ENCODE measurements at places on chromosomes 4 and X. TPM values are rescaled to one million over a fixed set of nuclear protein-coding genes. Genes with fewer than 3 reads are reported as not detected.

DNA sequence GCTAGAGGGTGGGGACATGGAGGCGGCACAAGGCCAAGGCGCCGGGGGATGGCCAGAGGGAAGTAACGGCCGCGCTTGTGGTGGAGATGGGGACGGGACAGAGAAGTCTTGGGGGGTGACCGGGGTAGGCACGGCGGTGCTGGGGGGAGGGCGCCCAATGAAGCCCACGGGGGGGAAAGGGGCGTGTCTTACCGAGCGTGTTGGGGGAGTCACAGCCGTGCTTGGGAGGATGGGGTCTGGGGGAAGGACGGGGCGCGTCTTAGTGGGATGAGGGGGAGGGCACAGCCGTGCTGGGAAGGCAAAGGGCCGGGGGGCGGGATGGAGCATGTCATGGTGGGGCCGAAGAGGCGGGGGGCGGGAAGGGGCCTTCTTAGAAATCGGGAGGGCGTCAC, 952 bp downstream of the ARSD start:
- DNase-seq: peak; percentile 14

GRCh38 chr4:115453416-115453815, 340.0 kb upstream of the NDST4 start:
- DNase-seq: no peak

- DNase-seq: no peak
Observed at GRCh38 chrX:40145923-40146261, 48.1 kb upstream of the BCOR start.

- DNase-seq: no peak
Observed at GRCh38 chrX:14712096-14712495, 160.8 kb downstream of the FANCB start.

GRCh38 chr4:109826719-109827118, 1.1 kb upstream of the RRH start:
- no peak for DNase-seq

GRCh38 chr4:161285461-161285860, 878.3 kb downstream of the FSTL5 start:
- no peak for DNase-seq

DNA sequence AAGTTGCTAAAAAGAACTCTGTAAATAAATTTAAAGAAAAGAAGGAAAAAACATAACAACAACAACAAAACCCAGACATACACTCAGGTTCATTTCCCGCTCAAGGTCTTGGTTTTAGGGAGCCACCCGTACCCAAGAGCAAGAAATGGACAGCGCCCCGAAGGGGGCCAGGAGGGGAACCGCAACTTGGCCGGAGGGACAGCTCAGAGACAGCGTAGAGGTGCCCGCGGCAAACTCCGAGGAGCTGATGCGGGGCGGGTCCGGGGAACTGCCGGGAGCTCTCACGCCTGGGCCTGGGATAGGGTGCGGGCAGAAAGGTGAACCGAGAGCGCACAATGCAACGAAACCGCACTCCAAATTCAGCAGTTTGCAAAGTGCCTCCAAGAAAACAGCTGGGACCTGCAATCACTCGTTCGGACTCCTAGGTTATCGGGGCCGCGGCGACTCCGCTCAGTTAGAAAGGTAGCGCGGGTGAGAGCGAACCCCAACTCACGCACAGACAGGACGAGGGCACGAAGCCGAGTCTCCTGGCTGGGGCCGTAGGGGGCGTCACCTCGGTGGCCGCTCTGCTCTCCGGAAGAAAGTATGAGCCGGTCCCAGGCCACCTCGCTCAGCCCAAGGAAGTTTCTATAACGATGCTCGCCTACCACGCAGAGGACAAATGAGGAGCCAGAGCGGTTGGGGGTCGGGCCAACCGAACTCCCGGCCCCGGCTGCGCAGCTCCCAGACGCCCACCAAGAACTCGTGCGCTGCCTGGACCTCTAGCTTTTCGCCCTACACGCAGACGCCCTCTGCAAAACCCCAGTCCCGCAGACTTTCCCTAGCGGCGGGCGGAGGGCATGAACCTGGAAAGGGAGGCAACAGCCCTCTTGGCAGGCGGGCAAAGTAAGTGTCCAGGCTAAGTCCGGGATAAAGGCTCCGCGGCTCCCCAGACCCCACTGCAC, 1.4 kb downstream of the NDNF start:
- DNase-seq: peak; percentile 51

DNA sequence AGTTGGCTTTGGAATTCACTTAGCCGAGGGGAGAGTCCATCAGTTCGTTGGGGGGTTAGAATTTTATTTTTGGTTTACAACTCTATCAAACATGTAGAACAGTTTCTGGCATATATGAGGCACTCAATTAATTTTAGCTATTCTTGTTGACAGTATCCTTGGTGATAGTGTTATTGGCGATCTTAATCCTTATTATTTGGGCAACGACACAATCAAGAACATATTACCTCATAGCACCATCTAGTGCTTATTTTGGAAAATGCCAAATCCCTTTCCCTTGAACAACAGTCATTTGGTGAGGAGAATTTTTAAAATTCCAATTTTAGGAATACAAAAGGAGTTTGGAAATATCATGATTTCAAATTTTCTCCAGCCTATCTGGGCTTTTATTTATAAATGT, 17.9 kb upstream of the PGRMC1 start:
- no peak for DNase-seq

- DNase-seq: no peak
Observed at GRCh38 chr4:117425636-117426035, 340.3 kb upstream of the TRAM1L1 start.

DNA sequence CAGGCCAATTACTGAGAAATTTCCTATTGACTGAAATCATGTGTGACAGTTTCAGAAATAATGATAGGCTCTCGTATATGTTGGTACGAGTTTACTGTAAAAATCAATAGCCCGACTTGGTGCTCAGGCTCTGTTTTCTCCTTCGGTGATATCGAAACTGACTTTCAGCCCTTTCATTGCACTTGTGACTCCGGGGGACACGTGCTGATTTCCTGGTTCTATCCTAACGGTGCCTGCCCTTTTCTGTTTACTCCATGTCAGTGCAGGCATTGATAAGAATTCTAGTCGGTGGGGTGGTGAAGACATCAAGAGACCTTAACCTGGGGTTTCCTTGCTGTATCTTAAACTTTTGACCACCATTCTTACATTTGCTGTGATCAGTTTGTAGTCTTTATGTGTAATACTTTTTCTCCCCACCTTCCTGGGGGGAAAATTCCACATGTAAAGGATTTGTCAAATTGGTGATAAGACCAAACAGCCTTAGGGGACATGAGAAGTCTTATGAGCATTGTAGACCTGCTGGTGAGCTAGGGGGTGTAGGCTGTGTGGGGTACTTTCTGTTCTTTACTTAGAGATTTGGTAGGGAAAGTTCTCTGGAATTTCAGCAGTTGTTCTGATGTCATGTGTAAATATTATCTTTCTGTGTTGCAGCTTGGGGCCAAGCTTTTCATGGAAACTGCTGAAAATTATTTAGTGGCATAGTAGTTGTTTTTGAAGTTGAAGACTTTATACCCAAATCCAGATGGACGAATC, 52.7 kb downstream of the TMEM131L start:
- DNase-seq: no peak

DNA sequence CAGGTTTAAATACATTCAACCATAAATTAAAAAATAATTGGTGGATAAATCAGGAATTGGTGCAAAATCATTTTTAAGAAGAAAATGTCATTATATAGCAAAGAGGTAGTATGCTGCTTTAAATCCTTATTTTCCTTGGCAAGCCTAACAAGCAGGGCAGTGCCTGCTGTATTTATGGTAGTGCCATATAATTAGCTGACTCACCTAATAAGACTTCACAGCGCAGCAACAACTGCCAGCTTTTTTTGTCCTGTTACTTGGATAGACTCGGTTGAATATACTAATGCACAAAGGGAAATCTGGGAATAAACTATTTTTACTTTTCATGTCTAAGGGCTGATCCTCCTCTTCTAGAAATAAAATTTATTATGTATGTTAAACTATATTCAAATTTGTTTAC, 99.1 kb downstream of the SNCA start:
- DNase-seq: no peak

- no peak for DNase-seq
Observed at GRCh38 chrX:82092307-82092706, 890.4 kb downstream of the SH3BGRL start.

- no peak for DNase-seq
Observed at GRCh38 chr4:161097821-161098220, 1066.0 kb downstream of the FSTL5 start.

- DNase-seq: no peak
Observed at GRCh38 chrX:123607270-123607669, 125.6 kb downstream of the THOC2 start.

DNA sequence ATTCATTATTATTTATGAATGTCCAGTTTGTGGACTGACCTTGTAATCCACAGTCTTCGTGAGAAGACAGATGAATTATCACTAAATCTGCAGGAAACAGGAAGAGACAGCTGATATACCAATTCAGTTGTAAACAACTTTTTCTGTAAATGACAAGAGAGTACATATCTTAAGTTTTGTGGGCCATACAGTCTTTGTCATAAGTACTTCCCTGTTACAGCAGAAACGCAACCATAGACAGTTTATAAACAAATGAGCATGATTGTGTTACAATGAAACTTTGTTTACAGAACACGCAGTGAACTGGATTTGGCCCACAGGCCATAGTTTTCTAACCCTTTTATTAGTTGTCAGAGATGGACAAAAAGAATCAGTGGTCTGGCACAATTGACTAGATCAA, 443.4 kb downstream of the PDGFC start:
- no peak for DNase-seq

GRCh38 chrX:153333821-153334653, at the start of gene ZNF275:
TSS of gene ZNF275 (plus strand) at chrX:153334153. CDS start at chrX:153336680, 2,527 bp downstream.
- peak; percentile 78 for DNase-seq

DNA sequence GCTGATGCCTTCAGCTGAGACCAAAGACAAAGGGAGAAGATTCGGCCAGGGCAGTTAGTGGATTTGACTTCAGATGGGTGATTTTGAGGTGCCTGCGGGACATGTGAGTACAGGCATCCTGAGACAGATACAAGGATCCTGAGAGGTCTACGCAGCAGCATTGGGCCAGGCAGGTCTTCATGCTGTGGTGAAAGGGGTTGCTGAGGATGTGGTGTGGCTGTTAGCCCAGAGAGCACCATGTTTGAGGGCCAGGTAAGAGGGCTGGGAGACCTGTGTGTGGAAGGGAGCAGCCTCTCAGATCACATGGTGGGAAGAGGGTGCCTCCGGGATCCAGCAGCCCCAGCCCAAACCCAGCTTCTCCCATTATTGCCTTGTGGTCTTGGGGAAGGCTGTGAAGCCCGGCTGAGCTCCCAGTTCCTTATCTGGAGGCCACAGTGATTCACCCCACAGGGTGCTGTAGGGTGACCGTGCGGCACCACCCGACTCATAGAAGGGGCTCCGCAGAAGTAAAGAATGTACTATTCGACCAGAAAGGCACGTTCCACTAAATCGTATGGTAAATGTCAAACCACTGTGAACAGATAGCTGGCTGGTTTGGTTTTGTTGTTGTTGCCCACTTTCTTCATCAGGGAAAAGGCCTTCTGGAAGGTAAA, 27.7 kb upstream of the TADA2B start:
- peak; percentile 49 for DNase-seq

GRCh38 chr4:40957281-40957680, 207.5 kb downstream of the NSUN7 start:
- no peak for DNase-seq

GRCh38 chrX:2823795-2824386, 4.8 kb upstream of the GYG2 start:
- no peak for DNase-seq

DNA sequence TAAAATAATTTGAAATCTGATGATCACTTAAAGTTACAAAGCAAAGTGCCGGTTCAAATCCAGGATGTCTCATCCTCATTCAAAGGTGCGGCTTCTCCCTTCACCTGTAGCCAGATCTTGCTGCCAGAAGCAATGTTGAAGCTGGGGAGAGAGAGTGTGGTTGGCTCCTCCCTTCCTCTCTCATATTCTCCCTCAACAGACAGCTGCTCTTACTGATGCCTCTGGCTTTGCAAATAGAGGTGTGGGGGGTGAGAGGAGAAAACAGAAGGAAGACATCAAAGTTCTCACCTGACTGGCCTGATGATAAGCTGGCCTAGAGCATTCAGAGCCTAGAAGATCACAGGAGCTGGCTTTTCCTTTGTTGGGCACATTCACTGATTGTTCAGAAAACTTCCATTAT, 28.3 kb upstream of the BTC start:
- no peak for DNase-seq

DNA sequence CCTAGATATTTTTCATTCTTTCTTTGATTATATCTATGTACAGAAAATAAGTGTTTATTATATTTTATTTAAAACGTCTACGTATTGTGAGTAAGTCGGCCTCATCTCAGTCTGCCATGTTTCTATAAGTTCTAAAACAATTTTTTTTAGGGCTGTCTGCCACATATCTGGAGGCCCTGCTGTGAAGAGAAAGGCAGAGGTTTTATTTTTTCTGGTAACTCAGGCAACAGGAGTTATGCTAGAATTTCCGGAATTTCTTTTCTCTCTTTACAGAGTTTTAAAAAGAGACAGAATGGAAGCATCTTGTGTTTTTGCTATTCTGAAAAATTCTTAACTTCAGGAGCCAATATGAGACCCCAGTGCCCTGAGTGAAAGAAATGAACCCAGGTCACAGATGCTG, 1124.0 kb upstream of the TENM3 start:
- no peak for DNase-seq

The SPCS3 gene
- 30.7 TPM for total RNA-seq

The ASB12 gene
- total RNA-seq: 0.28 TPM

The UGT2A2 gene
- total RNA-seq: not detected

The DUX4 gene
- not detected for total RNA-seq

The ANK2 gene
- total RNA-seq: 57.1 TPM

The PARM1 gene
- 18.9 TPM for total RNA-seq

The GATA1 gene
- total RNA-seq: 0.33 TPM

The TMEM150C gene
- 104 TPM for total RNA-seq

The FAT1 gene
- 7.1 TPM for total RNA-seq

The CTAG2 gene
- not detected for total RNA-seq

The CASP6 gene
- 10.3 TPM for total RNA-seq

The TBCK gene
- total RNA-seq: 37.9 TPM
